ENCODE measurements at places on chromosomes 2 and 18.

- DNase-seq = no peak
These were observed 44.7 kb downstream of the MARCO start for GRCh38 chr2:118986738-118987137.

DNA sequence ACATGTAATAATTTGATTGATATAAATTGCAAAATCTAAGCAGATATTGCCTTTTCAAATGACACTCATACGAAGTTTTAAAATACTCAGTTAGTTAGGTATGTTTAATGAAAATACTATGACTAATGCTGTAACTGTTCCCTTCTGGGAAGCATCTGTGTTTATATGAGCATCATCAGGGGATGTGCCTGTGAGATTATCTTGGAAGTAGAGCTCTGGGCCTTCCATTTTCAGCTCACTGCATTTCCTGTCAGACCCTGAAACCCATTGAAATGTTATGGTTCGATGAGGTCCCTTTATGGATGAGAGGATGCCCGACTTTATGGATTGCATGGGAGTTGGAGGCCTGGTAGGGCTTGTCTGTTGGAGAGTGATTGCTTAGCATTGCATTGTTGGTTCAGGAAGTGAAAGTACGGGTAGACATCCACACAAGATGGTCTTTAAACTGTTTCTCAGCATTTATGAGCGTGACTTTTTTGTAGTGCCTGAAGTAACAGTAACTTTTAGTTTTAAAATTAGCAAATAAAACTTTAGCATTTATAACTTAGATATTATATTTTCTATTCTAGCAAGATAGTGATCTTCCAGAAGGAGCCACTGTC, 28.7 kb downstream of the ELP2 start:
- no peak for DNase-seq

GRCh38 chr2:145563741-145564615, 1044.1 kb upstream of the ZEB2 start:
- DNase-seq = no peak

DNA sequence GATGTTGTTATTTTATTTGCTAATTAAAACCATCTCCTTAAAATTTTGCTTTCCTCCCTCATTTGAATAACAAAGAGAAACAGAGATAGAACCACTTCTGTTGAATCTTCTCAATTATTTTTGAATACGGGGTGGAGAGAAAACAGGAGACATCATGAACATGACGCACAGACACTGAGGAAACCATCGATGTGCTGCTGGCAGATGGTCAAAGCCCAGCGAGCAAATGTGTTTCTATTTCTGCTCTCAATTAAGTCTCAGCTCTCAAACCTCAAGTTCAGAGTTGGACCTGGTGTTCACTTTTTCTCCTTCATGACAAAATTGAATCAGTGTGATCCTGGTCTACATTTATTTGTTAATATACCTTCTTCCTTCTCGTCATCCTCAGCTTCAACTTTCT, 36.1 kb upstream of the TWIST2 start:
- no peak for DNase-seq

DNA sequence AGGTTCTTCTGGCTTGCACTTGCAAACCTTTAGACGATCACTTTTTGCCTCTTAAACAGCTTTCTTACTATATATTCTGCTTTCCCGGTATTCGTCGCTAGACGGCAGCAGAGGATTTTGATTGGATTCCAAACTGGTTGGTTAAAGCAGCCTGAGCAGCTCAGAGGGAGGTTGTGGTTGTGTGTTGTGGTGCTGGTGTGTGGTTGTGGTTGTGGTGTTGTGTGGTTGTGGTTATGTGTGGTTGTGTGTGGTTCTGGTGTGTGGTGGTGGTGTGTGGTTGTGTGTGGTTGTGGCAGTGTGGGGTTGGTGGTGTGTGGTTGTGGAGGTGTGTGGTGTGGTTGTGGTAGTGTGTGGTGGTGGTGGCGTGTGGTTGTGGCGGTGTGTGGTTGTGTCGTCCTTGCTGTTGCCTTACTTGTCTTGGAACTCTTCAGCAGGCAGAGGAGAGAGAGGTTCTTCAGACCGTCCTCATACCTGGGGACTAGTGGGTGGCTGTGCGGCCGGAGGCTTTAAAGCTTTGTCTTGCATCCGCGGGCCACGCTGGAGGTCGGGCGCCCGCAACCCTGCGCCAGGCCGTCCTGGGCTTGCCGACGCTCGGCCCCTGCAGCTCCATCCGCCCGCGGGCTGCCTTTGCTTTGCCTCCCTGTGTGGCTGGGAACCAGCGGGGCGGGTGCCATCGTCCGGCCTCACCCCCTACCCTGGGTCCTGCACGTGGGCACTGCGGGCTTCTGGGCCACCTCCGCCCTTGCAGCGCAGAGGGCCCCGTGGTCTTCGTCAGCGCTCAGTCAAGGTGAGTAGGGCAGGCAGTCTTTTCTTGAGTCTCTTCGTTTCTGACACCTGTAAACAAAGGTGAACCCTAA, 190.8 kb downstream of the ARHGAP28 start:
- no peak for DNase-seq

DNA sequence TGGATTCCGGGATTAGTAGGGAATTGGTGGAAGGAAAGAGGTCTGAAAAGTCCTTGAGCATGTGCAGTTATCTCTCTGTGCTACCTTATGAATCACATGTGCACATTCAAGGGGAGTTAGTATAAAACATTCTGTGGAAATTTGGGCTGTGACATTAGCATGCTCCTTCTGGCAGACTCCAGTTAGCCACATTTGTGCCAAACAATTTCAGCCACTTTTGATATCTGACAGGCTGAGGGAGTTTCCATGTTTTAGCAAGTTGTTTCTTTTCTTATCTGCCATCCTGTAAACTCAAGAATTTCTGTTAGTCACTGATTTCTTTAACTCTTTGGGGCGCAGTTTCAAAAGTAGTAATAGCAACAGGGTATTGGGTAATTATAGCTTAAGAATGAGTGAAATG, 28.3 kb upstream of the GYPC start:
- DNase-seq = no peak

GRCh38 chr2:37877457-37878315, 47.4 kb upstream of the RMDN2 start:
- no peak for DNase-seq

GRCh38 chr2:37468170-37468569, 123.7 kb downstream of the QPCT start:
- DNase-seq = no peak

DNA sequence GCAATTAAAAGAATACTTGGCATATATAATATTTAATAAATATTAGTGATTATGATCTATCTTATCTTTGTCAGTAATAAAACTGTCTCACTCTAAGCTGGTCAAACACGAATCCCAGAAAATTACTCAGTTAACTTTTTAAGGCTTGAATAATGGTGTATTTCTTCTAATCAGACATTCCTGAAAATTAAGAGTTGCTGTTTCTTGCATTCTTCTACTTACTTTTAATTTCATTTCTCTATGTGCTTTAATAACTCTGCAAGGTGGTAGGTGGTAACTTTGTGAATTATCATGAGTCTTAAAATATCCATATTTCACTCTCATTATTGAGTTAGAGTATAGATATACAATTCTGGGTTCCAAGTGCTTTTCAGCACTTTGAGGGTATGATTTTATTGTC, 3.1 kb upstream of the SERPINB10 start:
- DNase-seq = no peak

GRCh38 chr2:137523931-137524330, 440.3 kb upstream of the HNMT start:
- no peak for DNase-seq

DNA sequence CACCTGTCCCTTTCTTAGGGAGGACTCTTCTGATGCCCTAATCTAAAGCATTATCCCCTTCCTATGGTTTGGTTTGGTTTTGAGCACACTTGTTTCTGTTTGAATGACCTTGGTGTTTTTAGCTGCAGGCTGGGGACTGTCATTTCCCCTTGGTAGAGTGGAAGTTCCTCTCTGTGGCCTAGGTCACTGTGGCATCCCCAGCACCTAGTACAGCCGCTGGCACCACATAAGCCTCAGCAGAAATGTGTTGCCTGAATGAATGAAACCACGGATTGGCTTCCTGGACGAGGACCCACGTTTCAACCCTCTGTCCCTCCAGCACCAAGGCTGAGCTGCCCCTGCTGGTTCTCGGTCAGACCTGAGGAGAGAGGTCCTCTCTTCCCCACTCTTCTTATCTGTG, 159.9 kb downstream of the CTIF start:
- DNase-seq = no peak

DNA sequence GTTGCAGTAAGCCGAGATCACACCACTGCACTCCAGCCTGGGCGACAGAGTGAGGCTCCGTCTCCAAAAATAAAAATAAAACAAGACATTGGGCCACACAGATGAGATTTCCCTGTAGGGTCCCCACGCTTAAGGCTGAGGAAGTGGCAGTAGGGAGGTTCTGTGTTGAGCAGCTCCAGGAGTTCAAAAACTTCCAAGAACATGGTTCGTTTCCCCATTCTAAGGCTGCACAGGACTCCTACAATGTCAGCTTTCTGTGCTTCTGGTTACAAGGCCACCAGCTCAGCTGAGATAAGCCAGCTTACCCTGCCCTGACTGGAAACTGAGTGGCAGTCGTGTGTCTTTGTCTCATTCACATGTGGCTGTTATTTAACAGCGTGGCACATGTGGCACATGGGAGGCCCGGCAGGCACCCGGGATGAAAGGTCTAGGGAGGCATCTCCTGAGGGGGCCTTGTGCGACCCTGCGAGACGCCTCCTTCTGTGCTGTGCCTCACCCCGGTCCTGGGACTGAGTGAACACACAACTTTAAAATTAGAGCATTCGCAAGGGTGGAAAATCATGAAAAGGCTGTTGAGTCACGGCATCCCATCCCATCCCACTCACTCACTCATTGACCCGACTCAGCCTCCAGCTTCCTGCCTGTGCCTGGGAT, 7.7 kb downstream of the ITGB1BP1 start:
- DNase-seq = no peak

DNA sequence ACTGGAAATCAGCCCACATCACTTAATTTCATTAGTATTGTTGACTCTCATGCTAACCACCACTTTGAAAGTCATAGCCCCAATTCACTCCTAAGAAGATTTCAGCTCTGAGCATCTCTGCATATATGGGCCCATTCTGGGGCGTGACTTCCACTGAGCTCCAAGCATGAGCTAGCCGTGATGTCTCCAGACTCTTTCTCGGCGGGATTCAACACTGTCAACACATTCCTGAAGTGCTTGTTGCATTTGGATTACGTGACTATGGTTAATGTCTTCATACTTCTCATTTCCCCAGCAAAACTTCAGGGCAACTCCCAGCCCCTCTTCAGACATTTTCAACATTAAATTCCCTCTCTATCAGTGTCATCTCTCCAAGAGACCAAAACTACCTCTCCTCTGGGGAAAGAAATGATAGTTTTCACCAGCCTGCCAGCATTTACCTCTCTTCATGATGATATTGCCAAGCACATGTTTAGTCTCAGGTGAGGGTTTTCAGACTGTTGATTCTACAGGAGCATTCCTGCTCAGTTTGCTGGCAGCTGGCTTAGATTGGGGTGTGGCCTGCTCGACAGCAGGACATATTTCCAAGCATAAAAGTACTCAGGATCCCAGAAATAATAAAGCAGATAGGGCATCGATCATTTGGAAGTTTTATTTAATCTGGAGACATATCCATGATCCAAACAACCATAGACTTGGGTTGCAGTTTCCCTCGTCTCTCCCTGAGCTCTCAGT, 81.7 kb downstream of the FEZ2 start:
- DNase-seq = no peak

DNA sequence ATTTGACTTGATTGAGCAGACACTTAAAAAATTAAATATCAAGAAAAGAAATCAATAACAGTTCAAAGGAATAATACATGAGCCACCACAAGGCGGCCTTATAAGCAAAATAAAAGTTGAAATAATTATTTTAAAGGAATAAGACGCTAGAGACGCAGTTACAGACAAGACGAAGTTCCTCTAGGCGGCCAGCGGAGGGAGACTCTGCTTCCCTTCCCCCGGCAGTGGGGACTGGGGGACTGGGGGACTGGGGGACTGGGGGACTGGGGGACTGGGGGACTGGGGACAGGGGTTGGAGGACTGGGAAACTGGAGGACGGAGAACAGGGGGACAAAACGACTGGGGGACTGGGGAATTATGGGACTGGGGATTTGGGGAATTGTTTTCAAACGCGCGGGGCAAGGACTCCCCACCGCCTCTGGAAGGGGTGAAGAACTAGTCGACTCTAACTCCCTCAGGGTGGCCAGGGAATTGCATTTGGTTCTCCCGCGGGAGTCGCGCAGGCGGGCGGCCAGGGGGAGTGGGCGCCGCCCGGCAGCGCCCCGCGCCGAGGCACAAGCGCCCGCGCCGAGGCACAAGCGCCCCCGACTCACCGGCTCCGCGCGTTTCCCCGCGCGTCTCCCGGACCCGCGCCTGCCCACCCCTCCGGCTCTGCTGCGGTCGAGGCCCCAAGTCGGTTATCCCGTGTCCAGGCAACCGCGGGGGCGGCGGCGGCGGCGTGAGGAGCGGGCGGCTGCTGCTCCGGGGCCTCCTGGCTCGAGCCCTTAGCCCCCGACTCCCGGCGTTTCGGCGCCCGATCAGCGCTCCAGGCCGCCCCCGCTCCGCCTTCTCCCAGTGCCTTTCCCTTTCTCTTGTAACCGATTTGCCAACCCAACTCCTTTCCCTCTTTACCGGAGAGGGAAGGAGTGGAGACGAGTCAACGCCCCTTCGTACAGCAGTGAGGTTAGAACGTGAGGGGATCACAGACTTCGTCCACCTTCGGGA, at the start of gene CCDC178:
Gene CCDC178 (minus strand): TSS at position 662 of the 984 bp plus-strand sequence. CDS start 28,633 bp downstream, outside the sequence.
- no peak for DNase-seq

- no peak for DNase-seq
These were observed 453.8 kb downstream of the CDH2 start for GRCh38 chr18:27723168-27723567.

GRCh38 chr2:206229642-206230041, 44.8 kb upstream of the ZDBF2 start:
- no peak for DNase-seq

GRCh38 chr2:236498369-236498768, 71.3 kb upstream of the ACKR3 start:
- no peak for DNase-seq

DNA sequence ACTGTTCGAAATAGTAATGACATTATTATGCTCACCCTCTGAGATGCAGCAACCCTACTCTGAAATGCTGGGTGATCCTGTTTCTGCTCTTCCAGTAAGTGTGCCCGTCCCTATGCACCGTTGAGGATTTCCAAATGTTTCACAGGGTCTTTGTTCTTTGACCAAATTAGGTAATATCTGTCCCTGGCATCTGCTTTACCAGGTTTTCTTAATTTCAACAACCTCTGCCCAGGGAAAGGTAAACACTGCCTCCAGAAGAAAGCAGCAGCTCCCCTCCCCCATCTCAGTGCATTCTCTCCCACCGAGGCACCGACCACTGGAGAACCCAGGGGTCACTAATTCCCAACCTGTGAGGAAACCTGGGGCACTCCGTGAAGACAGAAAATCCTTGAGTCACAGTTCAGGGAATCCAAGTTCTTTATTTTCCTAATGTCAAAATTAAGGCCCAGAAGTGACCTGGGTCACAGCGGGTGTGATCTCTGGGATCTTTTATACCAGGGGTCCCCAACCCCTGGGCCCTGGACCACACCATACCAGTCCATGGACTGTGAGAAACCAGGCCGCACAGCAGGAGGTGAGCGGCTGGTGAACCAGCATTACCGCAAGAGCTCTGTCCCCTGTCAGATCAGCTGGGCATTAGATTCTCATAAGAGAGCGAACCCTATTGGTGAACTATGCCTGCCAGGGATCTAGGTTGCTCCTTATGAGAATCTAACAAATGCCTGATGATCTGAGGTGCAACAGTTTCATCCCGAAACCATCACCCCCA, 1.2 kb upstream of the GRB14 start:
- no peak for DNase-seq

All from stimulated activated CD4-positive, alpha-beta T cell treated with anti-CD3 and anti-CD28 coated beads, Interleukin-15, amount 100 ng/mL, for 48 hours (primary cell).